ENCODE measurements at places on chromosomes 5 and 9. TPM values are rescaled to one million over a fixed set of nuclear protein-coding genes. Genes with fewer than 3 reads are reported as not detected.

DNA sequence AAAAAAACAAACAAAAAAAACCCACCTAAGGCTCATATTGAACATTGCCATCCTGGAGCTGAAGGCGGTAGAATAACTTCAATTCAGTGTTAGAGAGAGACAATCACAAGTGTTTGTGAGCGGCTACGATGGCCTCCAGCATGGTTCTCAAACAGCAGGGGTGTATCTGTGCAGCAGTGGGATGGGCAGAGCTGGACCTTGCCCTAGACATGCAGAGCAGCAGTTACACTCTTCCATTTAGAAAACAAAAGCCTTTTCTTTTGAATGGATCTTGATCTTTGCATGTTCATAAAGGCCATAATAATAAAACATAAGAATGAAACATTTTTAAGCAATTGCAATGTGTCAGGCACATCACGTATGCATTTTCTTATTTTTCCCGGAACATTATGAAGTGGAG is 50.3 kb downstream of the ARHGAP26 start:
- DNase-seq: no peak

- DNase-seq: peak; percentile 66
Observed at GRCh38 chr9:113650207-113651131, 186.9 kb downstream of the RGS3 start.

- no peak for DNase-seq
Observed at GRCh38 chr5:150649108-150650020, 8.9 kb downstream of the SYNPO start.

DNA sequence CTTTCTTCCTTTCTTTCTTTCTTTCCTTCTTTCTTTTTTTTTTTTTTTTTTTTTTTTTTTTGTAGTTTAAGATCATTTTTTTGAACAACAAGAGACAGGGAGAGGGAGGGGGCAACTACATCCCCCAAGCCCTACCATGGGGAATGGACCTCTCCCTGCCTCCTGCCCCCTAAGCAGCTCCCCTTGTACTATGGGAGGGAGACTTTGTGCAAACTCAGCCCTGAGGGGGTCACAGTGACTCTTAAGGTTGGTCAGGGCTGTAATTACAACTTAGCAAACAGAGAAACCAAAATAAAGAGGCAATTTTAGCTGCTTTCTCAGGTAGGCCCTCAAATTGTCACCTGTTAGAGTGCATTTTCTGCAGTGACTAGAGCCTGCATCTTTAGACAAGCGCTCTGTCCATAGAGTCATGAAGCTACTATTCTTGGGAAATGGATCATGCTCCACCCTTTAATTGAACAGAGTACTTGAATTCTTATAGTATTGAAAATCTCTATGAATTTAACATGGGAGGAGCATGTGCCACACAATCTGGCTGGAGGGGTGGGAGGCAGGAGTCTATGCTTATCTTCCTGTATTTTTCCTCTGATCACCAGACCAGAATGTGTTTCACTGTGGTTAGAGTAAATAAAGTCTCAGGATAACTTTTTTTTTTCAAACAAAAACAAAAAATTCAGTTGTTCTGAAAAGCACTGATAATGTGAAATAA is 24.3 kb upstream of the PIK3R1 start:
- no peak for DNase-seq

PPP3R2 gene
- total RNA-seq: not detected

S100Z gene
- not detected for total RNA-seq

DNA sequence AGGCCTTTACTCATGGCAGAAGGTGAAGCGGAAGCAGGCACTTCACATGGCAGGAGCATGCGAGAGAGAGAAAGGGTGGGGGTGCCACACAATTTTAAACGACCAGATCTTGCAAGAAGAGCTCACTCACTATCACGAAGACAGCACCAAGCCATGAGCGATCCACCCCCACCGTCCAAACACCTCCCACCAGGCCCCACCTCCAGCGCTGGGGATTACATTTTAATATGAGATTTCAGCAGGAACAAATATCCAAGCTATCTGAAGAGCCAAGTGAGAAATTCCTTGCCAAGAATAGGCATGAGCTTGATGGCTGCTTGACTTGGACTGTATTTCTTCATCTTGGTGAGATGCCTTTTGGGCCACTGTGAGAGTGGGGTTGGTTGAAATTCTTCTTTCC is 88.0 kb downstream of the PDZD2 start:
- no peak for DNase-seq

MPDZ gene
- 31.0 TPM for total RNA-seq

- no peak for DNase-seq
Observed at GRCh38 chr9:33158843-33159776, 8.0 kb downstream of the B4GALT1 start.

PCDHGC5 gene
- 10.9 TPM for total RNA-seq

DNA sequence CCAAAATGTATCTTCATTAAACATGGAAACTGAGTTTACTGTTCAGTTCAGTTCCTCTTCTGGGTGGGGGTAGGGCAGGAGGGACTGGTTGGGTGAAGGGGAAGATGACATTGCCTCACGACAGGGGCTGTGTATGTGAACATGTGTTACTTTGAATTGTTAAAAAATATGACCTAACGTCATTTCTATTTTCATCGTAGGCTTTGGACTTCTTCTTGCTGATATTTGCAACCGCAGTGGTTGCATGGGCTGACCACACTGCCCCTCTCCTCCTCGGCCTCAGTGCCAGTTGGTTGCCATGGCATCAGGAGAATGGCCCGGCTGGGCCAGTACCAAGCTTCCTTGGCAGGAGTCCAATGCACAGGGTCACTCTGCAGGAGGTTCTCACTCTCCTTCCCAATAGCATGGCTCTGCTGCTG is 41.5 kb downstream of the HACD4 start:
- peak; percentile 8 for DNase-seq

GRCh38 chr9:82487935-82488312 is 499.4 kb downstream of the SPATA31D1 start:
- DNase-seq: no peak

DNA sequence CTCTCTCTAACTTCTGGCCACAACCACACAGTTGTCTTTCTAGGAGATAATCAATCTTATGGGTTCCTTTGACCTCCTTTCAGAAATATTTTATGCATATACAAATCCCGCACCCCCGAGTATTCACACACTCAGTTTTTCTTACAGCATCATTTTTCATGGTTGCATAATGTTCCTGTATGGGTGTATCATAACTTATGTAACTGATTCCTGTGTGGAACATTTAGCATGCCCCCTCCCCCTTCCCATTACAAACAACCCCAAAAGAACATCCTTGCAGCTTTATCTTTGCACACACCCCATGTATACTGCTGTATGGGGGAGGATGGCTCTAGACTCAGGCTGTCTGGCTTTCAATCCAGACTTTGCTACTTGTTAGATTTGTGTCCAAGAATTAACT is 93.8 kb downstream of the PSD2 start:
- no peak for DNase-seq

DNA sequence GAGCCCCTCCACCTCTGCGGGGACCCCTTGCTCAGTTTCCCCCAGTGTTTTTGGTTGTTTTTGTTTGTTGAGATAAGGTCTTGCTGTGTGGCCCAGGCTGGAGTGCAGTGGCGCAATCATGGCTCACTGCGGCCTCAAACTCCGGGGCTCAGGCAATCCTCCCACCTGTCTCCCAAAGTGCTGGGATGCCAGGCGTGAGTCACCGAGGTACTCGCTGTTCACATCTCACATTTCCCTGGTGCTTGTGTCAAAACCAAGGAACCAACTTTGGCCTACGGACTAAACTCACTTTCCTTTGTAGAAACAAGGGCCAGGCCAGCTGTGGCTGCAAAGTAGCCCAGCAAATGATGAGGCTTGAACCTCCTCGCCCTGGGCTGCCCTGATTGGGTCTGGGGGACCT is 9.7 kb upstream of the AJM1 start:
- DNase-seq: no peak

DNA sequence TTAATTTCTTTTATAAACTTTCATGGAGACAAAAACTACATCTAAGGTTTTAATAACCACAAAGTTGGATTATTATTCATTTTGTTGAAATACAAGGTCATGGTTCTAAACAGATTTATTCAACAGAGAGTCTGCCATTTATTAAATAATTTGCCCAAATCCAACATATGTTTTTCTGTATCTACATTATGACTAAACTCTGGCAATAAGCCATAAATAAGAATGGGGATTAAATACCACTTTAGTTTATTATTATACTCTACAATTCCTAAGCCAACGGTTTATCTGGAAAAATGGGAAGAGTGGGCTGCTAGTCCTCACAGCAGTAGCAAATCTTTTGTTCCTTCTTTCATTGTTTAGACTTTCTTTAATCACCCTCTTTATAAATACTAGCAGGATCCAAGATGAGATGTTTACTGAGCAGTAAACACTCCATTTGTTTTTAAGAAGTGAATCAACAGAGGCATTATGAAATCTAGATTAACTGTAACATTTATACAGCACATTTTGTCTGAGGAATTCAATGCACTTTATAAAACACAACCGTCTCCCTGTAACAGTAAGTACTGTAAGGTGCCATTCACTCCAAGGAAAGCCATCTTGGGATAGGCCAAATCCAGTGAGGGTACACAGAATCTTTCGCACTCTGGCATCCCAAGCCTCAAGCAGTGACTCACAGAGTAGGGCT is 89.7 kb downstream of the DROSHA start:
- DNase-seq: no peak

- DNase-seq: no peak
Observed at GRCh38 chr5:9240431-9240830, 305.4 kb downstream of the SEMA5A start.

DNA sequence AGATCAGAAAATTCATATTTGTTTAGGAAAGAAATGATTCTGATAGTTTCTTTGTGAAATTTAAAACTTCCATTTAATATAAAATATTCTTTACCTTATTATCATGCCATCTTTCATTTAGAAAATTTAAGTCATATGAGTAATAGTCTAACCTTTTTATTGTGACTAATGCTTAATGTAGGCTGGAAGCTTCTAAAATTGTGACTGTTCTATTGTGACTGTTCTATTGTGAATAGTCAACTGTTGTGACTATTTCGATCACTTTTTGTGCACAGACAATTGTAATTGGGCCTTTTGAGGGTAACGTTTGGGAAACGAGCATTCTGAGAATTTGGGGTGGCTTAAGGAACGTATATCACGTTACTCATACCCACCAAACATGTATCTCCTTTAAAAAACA is 100.0 kb downstream of the PARP8 start:
- no peak for DNase-seq

DNA sequence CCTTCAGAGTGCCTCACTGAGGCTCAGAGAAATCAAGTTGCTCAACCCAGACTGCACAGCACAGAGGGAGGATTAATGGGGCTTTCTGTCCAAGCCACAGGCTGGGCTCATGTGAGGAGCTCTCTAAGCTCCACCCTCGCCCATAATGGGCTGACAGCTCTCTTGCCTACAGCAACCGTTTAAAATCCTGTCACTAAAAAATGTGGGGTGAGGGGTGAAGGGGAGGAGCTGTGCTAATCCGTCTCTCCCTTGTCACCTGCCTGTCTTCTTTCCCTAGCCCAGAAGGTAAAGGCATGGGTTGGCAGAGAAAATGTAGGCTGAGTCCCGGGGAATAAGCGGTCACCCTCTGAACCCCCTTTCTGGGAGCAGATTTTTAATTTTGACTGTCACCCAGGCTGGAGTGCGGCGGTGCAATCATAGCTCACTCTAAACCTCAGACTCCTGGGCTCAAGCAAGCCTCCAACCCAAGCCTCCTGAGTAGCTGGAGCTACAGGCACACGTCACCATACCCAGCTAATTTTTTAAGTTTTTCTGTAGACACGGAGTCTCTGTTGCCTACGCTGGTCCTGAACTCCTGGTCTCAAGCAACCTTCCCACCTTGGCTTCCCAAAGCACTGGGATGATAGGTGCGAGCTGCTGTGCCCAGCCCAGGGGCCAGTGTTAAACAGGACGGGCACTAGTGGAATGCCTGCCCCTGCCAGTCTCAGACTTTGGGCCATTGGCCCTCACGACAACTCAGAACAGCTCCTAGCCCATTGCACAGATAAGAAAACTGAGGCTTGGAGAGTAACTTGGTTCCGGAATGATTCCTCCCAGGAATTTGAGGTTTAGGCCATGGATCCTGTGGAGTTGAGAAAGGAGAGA is 89.5 kb downstream of the LMX1B start:
- no peak for DNase-seq

- peak; percentile 49 for DNase-seq
Observed at GRCh38 chr5:79236970-79237739, 1.2 kb downstream of the JMY start.

GRCh38 chr5:140360681-140361479 is 886 bp downstream of the SLC4A9 start:
- DNase-seq: no peak

DNA sequence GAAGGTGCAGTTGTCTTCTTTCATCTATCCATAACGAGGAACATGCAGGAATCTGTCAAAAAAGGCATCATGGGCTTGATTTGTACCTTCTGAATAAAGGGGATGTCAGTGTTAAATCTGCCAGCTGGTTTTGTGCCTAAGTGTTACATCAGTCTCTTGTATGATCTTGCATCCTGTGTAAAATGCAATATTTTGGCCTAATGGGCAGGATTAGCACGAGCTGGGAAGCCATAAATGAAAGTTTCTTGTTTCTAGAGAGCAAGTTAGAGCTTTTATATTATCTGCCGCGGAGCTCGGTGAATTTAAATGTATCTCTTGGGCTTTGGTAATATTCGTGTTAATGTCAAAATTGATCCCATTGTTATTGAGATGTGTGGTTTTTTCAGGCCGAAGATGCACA is 526.1 kb upstream of the WWC1 start:
- DNase-seq: no peak

DNA sequence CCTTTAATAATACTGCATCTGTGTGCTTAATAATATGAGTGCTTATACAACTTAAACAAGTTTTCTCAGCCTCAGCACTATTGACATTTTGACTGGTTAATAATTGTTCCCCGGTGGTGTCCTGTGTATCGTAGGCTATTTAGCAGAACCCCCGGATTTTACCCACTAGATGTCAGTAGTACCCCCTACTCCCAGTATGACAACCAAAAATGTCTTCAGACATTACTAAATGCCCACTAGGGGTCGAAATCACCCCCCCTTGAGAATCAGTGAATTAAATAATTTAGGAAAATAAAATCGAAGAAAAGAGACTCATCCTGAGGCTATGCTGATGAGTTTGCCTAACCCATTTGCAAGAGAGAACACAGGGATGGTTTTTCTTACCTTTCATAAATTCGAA is 166.3 kb downstream of the ATP10B start:
- no peak for DNase-seq

- no peak for DNase-seq
Observed at GRCh38 chr5:65855766-65856315, 70.5 kb upstream of the ERBIN start.

GLIPR2 gene
- 150 TPM for total RNA-seq

DNA sequence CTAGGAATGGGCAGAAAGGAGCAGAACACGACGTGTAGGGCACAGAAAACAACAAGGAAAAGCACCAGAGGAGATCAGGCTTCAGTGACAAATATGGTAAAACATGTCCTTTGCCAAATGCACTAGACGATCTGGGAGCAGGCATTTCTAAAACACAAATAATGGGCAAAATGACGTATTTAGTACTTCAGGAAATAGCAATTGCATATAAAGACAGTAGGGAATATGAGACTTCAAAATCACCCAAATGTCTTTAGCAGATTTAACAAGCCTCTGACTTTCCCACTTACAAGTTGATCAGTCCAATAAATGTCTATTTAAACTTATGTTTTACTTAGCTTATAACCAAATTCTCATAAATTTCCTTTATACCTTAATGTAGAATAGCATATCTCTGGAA is 969.6 kb upstream of the C9orf72 start:
- DNase-seq: no peak

ADGRD2 gene
- total RNA-seq: not detected

CEP120 gene
- 19.0 TPM for total RNA-seq

NOL8 gene
- 33.1 TPM for total RNA-seq

PCDHA13 gene
- 1.2 TPM for total RNA-seq

All from astrocyte (in vitro differentiated cells and primary cell).